ENCODE measurements at places on chromosomes 5 and 9.

GRCh38 chr5:156402387-156402921 is 75.5 kb downstream of the SGCD start:
- no peak for DNase-seq

DNA sequence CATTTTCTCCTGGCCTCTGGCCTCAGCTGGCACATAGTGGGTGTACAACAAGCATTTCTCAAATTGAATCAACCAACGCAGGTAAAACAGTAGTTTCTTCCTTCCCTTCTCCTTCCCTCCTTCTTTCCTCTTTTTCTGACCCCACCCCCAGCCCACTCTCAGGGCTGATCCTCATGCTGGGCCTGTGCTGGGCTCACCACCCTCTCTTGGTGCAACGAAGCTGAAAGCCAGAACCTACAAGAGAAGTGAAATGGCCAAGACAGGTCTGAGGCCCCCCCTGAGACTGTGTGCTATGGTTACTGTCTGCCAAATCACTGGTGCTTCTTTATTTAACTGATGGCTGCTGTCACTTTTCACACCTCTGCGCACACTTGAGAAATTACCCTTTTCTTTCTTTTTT is 53.0 kb upstream of the BOD1 start:
- no peak for DNase-seq

- DNase-seq, result no peak
These were observed 453.2 kb downstream of the CDH18 start for GRCh38 chr5:19534751-19535150.

DNA sequence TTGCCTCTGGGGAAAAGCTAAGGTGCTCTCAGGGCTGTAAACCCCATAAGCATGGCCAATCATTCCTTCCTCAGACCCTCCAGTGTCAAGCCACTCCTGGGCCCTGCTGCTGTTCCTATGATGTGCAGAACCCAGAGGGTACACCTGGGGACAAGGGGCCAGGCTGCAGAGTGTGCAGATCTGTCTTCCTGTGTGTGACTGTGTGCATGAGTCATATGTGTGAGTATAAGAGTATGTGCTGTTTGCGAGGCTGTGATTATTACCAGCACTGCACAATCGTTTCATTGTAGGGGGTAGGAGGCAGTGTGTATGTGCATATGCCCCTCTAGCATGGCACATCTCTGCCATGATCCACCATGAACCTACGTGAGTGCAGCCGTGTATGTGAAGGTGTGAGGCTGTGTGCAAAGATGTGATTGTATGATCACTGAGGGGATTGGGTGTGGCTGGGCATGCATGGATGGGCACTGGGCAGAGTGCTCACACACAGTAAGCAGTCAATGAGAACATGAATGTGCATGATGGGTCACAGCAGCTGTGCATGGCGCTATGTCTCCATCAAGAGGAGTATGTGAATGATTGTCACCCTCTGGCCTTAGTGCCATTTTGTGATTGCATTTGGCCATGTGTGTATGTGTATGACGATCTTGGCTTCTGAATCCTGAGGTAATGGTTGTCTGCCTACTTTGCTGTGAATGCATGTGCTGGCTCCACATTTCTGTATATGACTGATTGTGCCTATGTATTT is 2.4 kb upstream of the OR1K1 start:
- DNase-seq, result no peak

GRCh38 chr5:39519566-39520231 is 94.9 kb upstream of the DAB2 start:
- DNase-seq, result no peak

GRCh38 chr9:23820451-23821374 is 5.3 kb downstream of the ELAVL2 start:
- DNase-seq, result no peak

- DNase-seq, result peak; percentile 79
These were observed 1640.9 kb upstream of the C9orf72 start for GRCh38 chr9:29214154-29214689.

DNA sequence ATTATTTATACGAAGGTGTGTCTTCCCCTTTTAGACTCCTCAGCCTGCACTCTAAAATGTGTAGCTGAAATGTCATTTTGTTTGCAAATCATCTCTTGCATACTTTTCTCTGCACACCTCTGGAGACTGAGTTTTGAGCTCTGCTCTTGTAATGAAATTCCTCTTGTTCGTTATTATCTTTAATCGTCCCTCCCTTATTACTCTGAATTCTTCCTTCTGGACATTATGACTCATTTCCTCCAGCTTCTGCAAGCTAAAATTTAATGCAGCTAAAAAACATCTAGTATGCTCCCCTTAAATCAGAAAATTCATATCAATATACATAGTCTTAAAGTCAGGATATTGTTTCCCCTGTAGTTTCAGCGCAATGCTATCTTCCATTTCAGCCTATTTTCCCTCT is 13.5 kb downstream of the ISL1 start:
- DNase-seq, result no peak

DNA sequence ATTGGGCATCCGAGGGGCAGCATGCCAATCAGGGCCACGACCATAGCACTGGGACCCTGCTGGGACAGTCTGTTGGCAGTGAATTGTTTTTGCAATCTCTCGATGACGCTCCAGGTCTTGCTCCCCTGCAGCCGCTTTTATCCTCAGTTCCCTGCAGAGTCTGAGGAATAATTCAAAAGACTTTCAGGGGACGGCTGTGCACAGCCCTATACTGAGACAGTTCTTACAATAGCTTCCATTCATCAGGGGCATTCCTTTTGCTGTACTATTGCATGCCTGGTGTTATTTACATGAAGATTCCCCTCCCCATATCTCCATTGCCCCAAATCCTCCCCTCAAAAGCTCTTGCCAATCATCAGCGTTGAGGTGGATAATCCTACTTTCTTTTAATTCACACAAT is 163.3 kb upstream of the WWC1 start:
- no peak for DNase-seq

DNA sequence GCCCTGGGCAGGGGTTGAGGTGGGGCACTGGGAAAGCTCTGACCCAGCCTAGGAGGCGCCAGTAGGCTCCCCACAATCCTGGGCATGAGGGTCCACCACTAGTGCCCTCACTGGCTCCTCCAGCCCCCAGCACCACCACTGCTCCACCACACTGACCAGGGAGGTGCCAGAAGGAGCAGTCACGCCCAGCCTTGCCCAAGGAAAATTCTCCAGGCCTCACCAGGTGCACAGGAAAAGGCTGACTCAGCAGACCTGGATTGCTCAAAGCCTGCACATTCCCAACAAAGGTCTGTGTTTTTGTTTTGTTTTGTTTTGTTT is 62.9 kb downstream of the ZNF354C start:
- DNase-seq, result no peak

- peak; percentile 26 for DNase-seq
These were observed 1.7 kb upstream of the PTPN3 start for GRCh38 chr9:109499631-109500410.

- DNase-seq, result no peak
These were observed 66.4 kb downstream of the NRG2 start for GRCh38 chr5:139976703-139977102.

- no peak for DNase-seq
These were observed 224.9 kb downstream of the SNX18 start for GRCh38 chr5:54742417-54742891.

GRCh38 chr5:109062664-109063063 is 315.0 kb downstream of the FER start:
- no peak for DNase-seq

GRCh38 chr9:89554307-89555035 is 50.3 kb upstream of the GADD45G start:
- DNase-seq, result no peak

- DNase-seq, result peak; percentile 19
These were observed 159.2 kb downstream of the NSG2 start for GRCh38 chr5:174204535-174205313.

- no peak for DNase-seq
These were observed 199.5 kb downstream of the FER start for GRCh38 chr5:108947164-108947563.

DNA sequence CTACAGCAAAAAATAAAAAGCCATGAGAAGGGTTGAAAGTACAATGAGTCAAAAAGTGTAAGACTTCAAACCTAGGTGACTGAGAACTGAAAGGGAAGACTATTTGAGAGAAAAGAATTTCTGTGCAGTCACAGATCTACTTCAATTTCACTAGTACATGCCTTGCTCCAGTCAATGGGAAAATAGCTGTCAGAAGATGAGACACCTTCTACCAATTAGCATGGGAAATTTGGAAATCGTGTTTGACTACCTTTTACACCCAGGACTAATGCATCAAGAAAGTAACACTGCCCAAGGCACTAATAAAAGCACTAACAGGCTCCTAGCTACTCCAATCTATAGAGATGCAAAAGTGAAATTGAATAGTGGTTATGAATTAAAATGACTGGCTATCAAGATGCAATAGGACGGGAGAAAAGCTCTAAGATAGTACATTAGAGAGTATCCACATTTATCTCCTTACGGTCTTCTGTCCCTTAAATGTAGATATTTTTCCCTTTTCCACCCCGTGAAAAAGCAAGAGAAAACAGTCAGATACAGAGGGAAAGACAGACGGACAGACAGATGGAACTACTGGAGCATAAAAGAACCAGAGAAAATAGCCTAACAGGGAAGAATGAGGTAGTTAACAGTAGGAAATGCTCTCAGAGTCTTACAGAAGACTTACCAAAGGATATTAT is 15.2 kb downstream of the ERP44 start:
- DNase-seq, result no peak

DNA sequence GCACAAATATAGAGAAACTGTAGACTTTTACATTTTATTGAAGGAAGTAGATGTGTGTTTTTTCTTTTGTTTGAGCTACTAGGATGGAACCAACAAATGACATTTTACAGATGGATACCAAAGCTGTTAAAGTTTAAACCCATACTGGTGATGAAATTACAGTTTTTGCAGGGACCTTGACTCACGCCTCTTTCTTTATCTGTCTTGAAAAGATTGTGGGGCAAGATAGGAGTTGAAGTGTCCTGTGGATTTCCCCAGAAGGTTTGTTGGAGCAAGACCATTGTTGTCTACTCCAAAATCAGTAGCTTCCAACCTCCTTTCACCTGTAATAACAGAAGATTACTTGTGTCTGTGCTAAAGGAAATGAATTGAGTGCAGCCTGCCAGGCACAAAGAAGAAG is 4.1 kb upstream of the C5orf63 start:
- DNase-seq, result no peak

DNA sequence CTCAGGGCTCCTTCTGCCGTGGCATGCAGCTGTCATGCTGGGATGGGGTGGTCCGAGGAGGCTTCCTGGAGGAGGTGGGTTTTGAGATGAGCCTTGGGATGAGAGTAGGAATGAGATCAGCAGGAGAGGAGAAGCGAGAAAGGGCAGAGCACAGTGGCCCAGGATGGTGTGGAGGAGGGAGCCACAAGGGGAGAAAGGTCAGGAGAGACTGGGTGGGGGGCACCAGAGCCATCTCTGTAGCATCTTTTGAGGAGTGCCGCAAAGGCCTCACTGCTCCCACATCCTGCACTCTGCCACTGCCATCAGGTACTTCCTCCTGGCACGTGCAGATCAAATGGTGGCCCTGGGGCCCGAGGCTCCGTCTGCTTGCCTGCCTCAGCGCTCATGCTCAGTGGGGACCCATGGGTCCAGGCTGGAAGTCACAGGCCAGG is 150.2 kb downstream of the MACROH2A1 start:
- no peak for DNase-seq

DNA sequence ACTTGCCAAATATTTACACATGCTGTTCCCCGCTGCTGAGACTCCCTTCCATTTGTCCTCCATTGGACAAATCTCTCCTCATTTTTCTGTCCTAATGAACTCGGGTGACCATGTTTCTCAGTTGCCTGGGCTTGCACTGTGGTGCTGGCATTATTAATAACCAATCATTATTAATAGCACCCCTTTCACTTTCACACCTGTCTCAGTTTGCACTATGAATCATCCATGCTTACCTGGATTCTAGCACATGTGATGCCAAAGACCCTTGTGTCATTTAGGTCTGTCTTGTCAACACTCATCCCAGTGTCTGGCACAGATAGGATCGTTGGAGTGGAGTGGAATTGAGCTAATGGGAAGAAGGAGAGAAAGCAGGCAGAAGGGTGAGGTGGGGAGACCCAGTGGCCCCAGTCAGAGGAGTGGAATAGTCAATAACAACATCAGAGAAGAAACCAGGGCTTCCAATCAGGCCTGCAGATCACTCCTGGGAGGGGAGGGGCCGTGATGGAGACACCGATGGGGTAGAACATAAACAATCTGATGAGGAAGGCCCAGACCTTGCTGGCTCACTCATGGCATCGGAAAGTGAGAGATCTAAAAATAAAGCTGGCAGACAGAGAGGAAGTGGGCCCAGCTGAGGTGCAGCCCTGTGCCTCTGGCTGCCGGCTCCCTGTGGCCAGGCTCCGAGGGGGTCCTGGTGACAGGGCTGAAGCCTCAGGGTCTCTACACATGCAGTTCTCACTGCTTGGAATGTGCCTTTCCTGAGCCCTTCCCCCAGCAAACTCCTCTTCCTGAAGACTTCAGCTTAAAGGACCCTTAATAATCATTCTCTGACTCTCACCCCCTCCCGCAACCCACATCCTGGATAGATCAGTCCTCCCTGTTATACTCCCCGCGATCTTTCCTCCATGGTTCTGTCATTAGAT is 33.5 kb upstream of the CRB2 start:
- DNase-seq, result no peak

GRCh38 chr5:134426361-134426760 is 14.7 kb upstream of the CDKN2AIPNL start:
- DNase-seq, result no peak

DNA sequence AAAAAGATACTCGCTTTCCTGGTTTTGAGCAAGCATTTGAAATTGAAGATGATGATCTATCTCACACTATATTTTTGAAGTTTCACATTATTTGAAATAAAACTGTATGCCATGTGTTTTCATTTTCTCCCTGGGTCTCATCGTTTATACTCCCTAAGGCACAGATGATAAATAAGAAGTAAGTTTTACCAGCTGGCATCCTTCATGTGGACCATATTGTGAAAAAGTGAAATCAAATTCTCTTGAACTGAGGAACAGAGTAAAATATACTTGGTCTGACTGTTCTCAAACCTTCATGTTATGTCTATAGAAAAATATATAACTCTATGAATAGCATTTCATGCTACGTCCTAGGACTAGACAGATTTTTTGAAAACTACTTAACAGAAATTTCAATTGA is 1600.9 kb upstream of the C9orf72 start:
- DNase-seq, result no peak

- DNase-seq, result no peak
These were observed 17.9 kb upstream of the KIF4B start for GRCh38 chr5:154995679-154996078.

DNA sequence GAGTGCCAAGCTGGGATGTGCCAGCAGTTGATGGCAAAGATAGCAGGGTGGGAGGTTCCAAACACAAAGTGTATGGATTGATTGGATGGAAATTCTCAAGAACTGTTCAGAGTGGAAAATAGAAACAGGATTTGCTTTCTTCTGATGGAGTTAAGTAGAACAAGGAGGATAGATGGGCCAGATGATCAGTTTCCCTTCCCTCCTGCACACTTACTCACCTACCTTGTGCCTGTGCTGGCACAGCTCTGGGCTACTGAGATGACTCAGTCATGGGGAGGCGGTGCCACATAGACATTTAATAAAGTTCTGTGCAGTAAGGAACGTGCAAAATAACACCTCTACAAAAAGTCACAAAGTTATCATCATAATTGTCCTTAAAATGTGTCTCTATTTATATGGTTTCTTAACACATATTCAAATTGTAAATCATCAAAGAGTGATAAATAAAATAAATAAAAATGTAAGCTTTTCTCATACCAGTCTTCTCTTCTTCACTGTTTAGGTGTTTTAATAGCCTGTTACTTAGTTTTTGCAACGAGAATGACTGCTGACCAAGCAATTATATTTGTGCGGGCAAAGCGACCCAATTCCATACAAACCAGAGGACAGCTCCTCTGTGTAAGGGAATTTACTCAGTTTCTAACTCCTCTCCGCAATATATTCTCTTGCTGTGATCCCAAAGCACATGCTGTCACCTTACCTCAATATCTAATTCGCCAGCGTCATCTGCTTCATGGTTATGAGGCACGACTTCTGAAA is 12.7 kb downstream of the PTPDC1 start:
- no peak for DNase-seq
